ENCODE measurements at places on chromosomes 7 and 10.
A peak's percentile ranks its signal among the peaks of the same experiment; 100 is the strongest.

GRCh38 chr7:44977959-44978335 is 868 bp downstream of the MYO1G start:
- DNase-seq: no peak

- DNase-seq: peak; percentile 18
These were observed 18.8 kb downstream of the CELF2 start for GRCh38 chr10:11036424-11037011.

GRCh38 chr7:96198047-96198636 is 123.8 kb downstream of the SLC25A13 start:
- no peak for DNase-seq

DNA sequence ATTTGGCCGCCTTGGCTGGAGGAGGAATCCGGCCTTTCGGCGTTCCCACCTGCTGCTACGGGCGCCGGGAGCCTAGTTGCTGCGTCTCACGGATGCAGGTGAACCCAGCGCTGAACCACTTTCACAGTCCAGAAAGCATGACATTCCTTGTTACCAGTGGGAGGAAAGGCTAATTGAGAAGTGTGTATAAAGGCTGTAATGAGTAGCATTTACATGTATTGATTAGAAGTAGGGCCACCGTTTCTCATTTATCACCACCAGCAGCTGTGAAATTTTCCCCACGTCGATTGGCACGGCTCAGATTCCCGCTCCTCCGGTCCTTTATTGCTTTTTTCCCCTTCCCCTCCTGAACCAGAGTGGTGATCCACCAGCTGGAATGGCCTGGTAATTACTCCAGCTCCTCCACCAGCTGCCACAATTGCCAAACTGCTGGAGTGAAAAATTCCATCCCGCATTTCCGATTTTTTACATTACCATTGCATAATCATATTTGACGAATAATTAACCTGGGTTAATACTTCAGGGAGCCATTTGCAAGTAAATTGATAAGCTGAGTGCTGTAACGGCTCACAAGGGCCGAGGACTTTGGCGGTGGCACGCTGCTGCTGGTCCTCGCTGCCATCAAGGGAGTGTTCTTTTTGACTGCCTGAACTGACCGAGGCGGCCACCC is 153.3 kb downstream of the POU6F2 start:
- DNase-seq: peak; percentile 70

DNA sequence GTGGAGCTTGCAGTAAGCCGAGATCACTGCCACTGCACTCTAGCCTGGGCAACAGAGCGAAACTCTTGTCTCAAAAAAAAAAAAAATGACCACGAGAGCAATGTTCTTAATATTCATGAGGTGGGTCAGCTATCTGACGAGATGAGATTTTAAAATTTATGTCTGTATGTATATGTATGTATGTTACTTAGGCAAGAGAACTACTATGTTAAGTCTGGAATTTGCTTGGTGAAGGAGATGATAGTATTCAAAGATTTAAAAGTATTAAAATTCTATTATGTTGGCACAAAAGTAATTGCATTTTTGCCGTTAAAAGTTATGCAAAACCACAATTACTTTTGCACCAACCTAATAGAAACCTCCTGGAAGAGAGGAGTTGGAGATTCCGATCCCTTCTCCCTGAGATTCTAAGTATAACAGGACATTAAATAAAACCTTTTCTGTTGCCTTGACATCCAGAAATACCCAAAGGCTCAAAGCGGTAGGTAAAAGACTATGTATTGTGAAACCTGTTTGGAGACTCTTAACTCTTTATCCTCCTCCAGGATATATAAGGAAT is 114.3 kb upstream of the TNS3 start:
- DNase-seq: no peak

GRCh38 chr7:134605978-134606923 is 40.4 kb upstream of the BPGM start:
- DNase-seq: peak; percentile 45

- DNase-seq: no peak
These were observed 27.9 kb downstream of the DUSP5 start for GRCh38 chr10:110525349-110526260.

DNA sequence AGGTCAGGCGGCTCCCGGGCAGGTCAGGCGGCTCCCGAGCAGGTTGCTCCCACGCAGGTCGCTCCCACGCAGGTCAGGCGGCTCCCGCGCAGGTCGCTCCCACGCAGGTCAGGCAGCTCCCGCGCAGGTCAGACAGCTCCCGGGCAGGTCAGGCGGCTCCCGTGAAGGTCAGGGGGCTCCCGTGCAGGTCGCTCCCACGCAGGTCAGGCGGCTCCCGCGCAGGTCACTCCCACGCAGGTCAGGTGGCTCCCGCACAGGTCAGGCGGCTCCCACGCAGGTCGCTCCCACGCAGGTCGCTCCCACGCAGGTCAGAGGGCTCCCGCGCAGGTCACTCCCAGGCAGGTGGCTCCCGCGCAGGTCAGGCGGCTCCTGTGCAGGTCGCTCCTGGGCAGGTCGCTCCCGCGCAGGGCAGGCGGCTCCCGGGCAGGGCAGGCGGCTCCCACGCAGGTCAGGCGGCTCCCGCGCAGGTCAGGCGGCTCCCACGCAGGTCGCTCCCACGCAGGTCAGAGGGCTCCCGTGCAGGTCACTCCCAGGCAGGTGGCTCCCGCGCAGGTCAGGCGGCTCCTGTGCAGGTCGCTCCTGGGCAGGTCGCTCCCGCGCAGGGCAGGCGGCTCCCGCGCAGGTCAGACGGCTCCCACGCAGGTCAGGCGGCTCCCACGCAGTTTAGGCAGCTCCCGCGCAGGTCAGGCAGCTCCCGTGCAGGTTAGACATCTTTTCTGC is 30.7 kb downstream of the PTPRN2 start:
- DNase-seq: no peak

DNA sequence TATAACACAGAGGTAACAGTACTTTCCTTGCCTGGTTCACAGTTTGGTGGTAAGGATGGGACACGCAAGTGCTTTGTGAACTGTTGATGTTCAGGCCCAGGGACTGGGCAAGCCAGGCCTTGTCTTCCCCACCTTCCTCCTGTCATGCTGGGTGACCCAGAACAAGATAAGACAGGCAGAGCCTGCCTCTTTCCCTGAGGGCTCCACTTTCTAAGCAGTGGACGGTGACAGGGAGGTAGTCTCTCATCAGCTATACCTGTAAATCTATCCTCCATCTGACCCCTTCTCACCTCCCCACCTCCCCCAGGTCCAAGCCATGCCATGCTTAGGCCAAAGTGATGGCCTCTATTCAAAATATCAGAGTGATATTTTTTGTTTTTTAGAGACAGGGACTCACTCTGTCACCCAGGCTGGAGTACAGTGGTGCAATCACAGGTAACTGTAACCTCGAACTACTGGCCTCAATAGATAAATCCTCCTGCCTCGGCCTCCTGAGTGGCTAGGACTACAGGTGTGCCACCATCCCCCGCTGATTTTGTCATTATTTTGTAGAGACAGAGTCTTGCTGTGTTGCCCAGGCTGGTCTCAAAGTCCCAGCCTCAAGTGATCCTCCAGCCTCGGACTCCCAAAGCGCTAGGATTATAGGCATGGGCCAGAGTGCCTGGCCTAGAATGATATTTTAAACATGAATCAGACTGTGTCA is 42.8 kb downstream of the PDLIM1 start:
- no peak for DNase-seq

- no peak for DNase-seq
These were observed 43.0 kb downstream of the GNA12 start for GRCh38 chr7:2800931-2801688.

- DNase-seq: no peak
These were observed 109.9 kb downstream of the AHR start for GRCh38 chr7:17408245-17408903.

GRCh38 chr7:156001496-156002260 is 189.4 kb upstream of the SHH start:
- no peak for DNase-seq

GRCh38 chr7:19392246-19392645 is 247.0 kb upstream of the FERD3L start:
- DNase-seq: no peak

DNA sequence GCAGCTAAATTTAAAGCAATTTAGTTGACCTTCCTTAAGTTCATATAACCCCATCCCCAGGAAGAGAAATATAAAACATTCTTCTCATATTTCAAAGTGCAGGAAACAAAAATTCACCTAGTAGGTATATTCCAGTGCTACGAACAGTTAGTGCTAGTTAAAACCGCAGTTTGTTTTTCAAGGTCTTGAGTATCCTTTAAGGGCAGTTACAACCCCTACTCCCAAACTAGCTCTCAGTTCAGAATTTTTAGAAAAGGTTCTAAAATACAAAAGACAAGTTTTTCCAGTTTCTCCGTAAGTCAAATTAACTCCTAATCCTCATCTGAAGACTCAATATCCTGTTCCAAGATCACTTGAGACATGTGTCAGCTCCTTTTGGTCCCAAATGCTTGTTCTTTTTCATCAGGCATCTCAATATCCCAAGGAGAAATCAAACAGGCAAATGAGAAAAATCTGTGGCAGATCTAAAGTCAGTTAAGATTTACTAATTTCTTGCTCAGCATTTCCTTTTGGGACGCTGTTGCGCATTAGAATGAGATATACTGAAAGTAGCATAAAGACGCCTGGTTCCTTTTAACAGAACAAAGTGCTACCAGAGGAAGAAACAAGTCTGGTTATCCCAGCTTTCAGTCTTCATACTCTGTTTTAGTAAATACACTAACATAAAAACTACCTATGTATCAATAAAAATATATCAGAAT is 51.8 kb downstream of the ARHGAP12 start:
- no peak for DNase-seq

GRCh38 chr10:87837445-87837844 is 19.4 kb upstream of the ATAD1 start:
- DNase-seq: no peak

DNA sequence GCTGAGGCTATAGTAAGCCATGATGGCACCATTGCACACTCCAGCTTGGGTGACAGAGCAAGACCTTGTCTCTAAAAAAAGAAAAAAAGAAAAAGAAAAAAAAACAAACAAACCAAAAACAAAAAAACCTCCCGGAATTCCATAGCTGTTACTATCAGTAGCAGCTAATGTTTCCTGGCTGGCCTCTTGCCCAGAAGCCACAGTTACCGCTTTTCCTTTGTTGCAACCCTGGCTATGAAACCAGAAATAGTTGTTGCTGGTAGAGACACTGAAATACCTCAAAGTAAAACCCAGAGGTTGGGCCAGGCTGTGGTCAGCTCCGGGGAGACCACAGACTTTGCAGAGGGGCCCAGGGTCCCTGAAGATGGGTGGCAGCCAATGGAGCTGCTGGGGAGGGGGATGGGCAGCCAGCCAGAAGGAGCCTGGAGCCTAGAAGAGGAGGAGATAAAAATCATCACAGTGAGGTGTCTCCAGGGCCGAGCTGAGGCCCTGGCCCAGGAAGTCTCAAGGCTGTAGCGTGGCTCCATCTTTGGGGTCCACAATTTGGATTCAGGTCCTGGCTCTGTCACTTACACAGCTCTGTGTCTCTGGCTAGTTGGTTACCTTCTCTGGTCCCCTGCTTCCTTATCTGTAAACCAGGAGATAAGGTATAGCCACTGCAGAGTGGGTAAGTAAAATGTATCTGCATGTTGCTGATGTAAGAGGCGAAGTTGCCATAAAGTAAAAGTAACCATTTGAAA is 3.4 kb upstream of the CHST12 start:
- no peak for DNase-seq

- no peak for DNase-seq
These were observed 43.6 kb upstream of the TNPO3 start for GRCh38 chr7:129098409-129099084.

DNA sequence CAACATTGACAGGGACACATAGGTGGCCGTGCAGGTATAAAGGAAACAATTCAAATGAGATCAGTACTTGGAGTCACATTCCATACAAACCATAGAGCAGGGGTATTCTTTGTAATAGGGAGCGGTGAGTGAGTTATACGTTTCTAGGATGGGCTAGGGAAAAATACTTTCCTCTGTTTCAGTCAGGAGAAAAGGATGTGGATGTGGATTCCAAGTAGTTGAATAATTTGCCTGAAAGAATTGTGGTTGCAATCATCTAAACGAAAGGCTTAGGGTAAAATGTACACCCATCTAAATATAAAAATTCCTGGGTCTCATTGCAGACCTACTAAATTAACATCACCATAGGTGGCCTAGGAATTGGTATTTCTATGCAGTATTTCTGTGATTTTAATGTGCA is 270.7 kb upstream of the IGFBP3 start:
- DNase-seq: no peak

GRCh38 chr7:147033641-147034040 is 917.0 kb downstream of the CNTNAP2 start:
- no peak for DNase-seq

DNA sequence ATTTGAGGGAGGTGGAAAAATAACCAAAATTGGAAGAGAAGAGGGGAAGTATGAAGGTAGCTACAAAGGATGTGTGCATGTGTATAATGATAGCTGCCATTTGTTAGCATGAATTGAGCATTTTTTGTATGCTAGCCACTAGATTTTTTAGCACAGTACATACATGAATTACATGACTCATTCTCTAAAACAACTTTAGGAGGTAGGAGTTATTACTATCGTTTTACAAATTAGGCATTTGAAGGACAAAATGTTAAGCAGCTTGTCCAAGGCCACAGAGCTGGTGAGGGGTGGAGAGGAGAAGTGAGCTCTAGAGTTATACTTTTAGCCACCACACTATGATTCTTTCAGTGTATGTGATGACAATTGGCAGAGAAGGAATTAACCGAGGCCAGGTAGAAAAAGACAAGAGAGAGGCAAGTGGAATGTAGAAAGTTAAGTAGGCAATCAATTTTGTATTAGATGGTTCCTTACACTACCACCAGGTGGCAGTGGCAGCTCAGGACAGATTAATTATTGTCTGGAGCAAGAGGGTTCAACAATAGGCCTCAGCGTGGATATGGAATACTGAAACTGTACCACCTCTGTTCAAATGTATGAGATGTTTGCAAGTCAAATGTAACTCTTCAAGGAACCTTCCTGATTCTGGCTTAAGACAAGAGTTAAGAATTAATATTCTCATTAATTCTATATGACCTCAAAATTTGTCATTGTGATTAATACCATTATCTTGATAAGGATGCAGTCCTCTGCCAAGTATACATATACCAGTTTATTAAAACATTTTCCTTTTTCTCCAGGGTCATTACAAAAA is 128.0 kb downstream of the MBL2 start:
- peak; percentile 18 for DNase-seq

DNA sequence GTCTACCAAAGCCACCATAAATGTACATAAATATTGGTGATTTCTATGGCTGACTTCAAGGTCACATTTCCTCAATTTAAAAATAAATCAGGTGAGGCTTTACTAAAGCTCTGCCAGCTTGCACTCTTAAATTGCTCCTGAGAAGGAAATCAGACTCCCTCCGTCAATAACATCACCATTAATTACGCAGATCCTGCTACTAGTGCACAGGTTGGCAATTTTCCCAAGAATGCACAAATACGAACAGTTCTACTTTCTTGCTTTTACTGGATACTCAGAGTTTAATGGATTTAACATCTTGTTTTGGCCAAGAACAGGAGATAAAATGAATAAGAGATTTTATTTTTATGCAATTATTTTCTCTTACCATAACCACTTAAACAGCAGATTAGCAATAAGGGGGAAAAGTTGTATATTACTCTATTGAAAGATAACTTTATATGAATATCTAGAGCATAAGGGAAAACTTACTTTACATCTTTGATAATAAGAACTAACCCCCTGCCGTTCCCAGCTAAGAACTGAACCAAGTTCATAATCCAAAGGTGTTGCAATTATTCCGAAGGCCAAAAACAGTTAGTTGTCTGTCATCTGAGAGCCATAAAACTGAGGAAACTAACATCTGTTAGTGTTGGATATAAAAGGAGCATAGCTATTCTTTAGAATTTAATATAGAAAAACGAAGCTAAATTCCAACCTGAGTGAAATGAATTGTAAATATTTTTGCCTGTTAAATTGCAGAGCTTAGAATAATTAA is 140.5 kb downstream of the TWIST1 start:
- no peak for DNase-seq

- DNase-seq: no peak
These were observed 1021.9 kb upstream of the AUTS2 start for GRCh38 chr7:68576366-68576765.

- DNase-seq: no peak
These were observed 371.8 kb downstream of the MDFIC start for GRCh38 chr7:115293628-115294240.

All from NCI-H748 treated with DMSO at 0.1 percent for 48 hours (cell line).